ENCODE measurements at places on chromosomes 2 and 18. TPM values are rescaled to one million over a fixed set of nuclear protein-coding genes. Genes with fewer than 3 reads are reported as not detected.

The SIX3 gene
- 1.6 TPM for total RNA-seq

The E2F6 gene
- total RNA-seq, result 28.4 TPM

The MARCHF4 gene
- 35.6 TPM for total RNA-seq

The UPP2 gene
- total RNA-seq, result not detected

The IL36RN gene
- total RNA-seq, result 0.13 TPM

Measured in A549 treated with ZK216348 at 1 μM for 4 hours (cell line).